Left forelimb (tissue), 1 donor: ENCODE measurements at places on chromosomes 7 and 10.
A peak's percentile ranks its signal among the peaks of the same experiment; 100 is the strongest.

DNA sequence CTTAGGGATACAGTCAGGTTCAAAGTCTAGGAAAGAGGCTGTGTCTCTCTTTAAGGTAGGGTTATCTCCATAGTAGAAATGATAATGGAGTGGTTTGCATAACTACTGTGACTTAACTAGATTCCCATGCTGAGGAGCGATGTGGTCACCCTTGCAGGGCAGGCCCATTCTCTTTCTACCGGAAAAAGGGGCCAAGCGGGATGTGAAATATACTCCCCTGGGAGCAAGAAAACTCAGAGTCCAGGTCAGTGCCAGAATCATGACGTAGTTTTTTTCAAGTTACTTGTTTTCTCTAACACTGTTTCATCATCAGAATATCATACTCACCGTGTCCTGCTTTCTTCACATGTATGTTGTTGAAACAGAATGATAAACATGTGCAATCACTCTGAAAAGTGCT is 649.0 kb upstream of the ANKRD30A start:
- no peak for DNase-seq

- DNase-seq: peak; percentile 48
Observed at GRCh38 chr10:78081292-78081691, 47.6 kb downstream of the RPS24 start.

- no peak for DNase-seq
Observed at GRCh38 chr10:126397640-126398382, 9.5 kb upstream of the ADAM12 start.

DNA sequence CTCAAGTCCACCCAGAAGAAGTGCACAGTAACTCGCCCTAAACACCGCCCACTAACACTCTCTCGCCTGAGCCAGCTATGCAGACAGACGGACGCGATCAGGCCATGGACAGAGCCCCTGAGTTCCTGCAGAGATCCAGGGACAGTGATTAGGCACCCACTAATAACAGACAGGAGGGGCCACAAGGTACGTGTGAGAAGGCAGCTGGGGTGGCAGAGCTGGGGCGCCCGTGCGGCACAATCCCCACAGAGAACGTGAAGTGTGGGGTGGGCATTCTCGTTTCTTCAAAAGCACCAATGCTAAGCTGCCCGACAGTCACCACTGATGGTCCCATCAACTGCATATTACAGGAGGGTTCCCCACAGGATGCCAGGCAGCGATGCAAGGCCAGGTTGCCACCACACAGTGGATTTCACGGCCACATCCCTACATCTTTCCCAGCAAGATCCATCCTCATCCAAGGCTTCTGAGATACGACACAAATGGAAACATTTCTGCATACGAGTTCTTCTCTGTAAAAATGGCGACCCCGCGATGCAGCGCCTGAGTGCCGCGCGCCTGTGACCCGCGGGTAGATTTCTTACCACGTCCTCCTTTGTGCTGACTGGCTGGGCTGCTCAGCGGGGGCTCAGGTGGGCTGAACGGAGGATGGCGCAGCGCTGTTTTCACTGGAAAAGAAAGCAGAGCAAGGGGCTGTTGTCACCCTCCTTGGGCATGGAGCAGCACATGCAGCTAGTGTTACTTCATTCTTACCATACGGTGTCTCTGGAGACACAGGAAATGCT is 237.5 kb downstream of the TNS3 start:
- DNase-seq: peak; percentile 25

DNA sequence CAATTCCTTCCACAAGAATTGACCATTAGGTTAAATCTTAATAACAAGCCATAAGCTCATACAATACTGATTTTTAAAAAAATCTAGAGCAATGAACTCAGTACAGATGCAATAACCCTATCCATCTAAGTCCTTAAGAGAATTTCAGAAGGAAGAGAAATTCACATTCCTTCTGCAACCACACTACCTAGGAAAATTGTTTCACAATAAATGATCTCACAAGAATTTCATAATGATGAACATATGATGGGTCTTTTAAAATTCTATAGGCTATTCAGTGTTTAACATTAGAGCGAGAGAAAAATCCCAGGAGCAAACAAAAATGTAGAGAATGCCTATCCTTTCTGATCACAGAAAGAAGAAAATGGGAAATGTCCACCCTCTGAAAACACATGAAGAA is 70.0 kb upstream of the MAGI2 start:
- DNase-seq: no peak

DNA sequence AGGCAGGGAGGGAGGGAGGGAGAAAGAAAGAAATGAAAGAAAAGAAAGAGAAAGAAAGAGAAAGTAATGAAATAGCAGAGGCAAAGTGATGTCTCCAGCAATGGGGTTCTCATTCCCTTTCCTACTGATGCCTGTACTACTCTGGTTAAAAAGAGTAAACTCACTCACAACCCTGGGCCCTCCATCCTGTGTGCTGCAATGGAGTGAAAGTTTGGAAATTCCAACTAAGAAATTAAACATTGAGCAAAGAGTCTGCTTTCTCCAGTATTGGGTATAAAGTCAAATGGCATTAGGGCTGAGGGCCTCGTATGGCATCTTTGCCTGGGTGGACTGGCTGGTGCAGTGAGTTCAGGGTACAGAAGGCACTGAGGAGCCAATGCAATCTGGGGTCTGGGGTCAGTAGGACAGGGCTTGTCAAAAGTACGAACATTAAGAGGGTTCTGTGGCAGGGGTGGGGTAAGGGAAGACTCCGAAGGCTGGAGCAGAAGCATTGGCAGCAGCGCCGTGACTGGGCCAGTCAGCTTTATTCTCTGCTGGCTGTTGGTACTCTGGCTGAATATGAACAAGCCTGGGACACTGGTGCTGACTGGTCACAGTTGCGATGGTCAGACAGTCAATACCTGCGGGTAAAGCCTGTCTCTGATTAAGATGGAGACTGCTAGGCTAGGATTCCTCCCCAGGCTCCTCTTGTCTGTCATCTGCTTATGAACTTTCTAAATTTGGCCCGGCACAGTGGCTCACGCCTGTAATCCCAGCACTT is 24.1 kb upstream of the TNS3 start:
- DNase-seq: no peak

- no peak for DNase-seq
Observed at GRCh38 chr10:111756217-111757061, 427.1 kb downstream of the GPAM start.

DNA sequence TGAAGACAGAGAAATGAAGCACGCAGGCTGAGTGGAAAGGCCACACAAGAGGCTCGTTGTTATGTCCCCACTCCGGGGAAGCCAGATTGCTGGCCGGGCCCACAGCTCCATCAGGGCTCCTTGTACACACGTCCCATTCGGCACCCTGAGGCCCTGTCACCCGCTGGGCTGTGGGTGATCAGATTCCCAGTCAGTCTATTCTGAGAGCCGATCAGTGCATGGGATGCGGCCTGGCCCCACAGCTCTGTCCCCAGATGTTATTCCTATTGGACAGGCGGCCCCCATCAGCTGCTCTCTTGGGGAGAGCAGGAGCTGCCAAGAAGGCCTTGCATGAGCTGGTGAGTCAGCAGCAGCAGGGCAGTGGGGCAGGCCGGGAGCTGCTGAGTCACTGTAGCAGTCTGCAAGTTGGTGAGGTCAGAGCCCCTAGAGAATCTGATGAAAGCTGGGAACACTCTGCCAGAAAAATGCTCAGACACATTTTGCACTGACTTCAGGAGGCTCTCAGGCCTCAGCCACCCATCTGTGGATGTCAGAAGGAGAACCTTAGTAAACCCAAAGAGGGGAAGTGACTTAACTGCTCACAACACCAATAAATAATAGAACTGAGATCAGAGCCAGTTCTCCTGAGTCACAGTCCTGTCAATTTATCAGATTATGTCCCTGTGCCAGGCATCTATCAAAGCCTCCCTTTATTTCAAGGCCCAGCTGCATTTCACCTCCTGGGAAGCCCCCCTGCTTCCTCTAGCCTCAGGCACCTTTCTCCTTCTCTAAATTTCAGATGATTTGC is 9.4 kb upstream of the PSAP start:
- DNase-seq: peak; percentile 78

DNA sequence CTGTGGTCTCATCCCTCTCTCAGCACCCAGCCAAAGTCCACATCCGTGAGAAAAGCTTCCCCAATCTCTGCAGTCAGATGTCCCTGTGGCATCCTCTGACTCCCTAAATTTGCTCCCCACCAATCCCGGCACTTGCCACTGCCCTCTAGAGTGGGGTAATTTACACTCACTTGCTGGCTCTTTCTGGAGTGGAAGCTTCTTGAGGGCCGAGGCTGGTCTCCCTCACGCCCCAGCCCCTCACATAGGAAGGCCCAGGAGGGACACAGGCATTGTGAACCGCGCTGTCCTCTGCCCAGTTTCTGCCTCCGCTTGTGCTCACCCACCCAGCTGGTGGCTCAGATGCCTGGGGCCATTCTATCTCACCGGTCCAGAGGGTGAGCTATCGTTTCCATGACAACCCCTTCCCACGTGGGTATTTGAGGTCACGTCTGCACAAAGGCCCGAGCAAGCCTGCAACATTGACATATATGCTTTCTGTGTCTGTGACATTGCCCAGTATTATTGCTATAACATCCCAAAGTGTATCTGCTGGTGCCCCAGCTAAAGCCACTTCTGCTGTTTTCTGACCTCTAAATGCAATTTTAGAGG is 97.3 kb upstream of the CTBP2 start:
- DNase-seq: no peak

GRCh38 chr7:139791316-139791715 is 13.5 kb upstream of the HIPK2 start:
- no peak for DNase-seq

- DNase-seq: no peak
Observed at GRCh38 chr7:112789453-112789816, 758 bp downstream of the TMEM168 start.

- no peak for DNase-seq
Observed at GRCh38 chr7:152072421-152072820, 46.9 kb downstream of the GALNT11 start.

GRCh38 chr7:111527545-111527944 is 34.7 kb downstream of the IMMP2L start:
- no peak for DNase-seq

- DNase-seq: no peak
Observed at GRCh38 chr10:15472008-15472407, 100.9 kb upstream of the FAM171A1 start.

- no peak for DNase-seq
Observed at GRCh38 chr10:97174941-97175340, 10.8 kb downstream of the SLIT1 start.

- no peak for DNase-seq
Observed at GRCh38 chr7:80942261-80943041, 23.6 kb upstream of the SEMA3C start.

DNA sequence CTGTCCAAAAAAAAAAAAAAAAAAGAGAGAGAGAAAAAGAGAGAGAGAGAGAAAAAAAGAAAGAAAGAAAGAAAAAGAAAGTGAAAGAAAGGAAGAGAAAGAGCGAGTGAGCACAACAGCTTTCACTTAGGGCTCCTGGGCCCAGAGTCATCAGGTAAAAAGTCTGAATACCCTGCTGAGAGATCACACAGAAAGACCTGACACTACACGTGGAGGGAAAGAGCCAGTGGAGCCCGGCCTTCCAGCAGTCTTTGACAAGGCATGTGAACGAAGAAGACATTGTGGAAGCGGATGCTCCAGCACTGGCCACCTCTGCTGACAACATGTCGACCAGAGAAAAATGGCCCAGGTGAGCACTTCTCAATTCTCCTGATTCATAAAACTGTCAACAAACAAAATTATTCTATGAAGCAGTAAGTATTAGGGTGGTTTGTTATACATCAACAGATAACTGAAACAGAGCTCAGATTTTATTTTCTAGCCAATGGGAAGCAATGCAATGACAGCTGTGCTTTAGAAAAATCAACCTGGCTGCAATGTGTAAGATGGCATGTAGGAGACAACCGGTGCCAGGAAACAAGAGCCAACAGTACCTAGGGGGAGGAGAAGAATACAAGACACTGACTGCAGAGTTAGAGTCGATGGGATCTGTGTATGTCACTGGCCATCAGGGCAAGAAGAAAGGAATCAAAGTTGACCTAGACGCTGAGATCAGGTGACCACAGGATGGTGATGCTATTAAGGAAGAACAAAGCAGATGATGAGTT is 4.4 kb downstream of the RNF216 start:
- DNase-seq: no peak

- no peak for DNase-seq
Observed at GRCh38 chr7:115009736-115010440, 88.0 kb downstream of the MDFIC start.

DNA sequence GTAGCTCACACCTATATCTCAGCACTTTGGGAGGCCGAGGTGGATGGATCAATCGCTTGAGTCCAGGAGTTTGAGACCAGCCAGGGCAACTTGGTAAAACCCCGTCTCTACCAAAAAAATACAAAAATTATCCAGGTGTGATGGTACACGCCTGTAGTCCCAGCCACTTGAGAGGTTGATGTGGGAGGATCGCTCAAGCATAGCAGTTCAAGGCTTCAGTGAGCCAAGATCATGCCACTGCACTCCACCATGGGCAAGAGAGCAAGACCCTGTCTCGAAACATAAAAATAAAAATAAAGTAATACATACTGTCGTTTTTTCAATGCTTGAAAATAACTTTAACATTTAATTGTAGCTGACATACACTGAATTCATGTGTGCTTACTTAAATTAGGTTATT is 57.3 kb downstream of the REEP3 start:
- no peak for DNase-seq

- DNase-seq: no peak
Observed at GRCh38 chr7:99525713-99526440, 21.4 kb downstream of the ZKSCAN5 start.

DNA sequence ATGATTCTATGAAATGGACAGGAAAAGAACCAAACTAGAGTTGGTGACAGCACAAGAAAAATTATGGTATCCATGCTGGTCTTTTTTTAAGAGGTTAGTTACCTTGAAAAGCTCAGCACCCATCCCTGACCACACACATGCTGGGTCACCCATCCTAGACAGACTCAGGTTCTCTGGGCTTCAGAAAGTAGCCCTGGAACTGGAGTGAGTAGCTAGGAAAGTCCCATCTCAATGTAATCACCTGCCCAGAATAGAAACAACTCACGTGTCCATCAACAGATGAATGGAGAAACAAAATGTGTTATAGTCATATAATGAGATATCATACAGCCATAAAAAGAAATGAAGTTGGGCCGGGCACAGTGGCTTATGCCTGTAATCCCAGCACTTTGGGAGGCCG is 37.0 kb downstream of the GSDME start:
- DNase-seq: no peak

DNA sequence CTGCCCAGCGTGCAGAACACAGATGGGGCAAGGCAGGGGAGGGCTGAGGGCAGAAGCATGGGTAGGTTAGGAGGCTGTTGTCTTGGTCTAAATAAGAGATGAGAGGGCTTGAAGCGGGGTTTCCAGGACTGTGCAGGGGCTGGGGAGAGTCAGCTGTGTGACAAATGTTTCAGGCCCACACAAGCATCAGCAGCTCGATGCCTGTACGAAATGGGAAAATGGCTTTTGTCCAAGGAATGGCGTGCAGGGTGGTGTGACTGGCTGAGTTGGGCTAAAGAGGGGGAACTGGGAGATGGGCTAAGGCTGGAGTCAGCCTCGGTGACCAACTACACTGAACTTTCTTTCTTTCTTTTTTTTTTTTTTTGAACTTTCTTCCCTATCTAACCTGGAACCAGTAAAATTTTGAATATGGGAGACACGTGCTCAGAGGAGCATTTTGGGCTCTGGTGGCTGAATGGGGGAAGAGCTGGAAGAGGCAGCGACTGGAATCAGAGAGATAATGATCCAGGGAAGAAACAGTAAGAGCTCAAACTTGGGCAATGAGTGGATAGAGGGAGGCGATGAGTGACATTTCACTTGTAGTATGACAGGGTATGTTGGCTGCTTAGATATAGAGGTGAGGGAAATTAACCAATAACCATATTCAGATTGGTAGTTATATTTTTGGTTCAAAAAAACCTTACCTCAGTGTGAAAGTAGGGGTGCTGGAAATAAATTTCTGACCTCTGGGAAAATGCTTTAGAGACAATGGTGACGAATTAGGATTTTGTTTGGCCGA is 10.2 kb upstream of the EPHA1 start:
- DNase-seq: no peak
